Renal pelvis (tissue), 12 donors: ENCODE measurements at places on chromosomes 1 and 21.

GRCh38 chr21:29376556-29376955, 77.8 kb downstream of the BACH1 start:
- no peak for DNase-seq

GRCh38 chr1:236686815-236687160, 489 bp downstream of the ACTN2 start:
- no peak for DNase-seq

GRCh38 chr1:16221499-16221898, 9.0 kb upstream of the ARHGEF19 start:
- no peak for DNase-seq

- DNase-seq = no peak
Measured at GRCh38 chr21:42646836-42647235, 6.6 kb upstream of the PDE9A start.

- DNase-seq = no peak
Measured at GRCh38 chr1:20123722-20124455, 4.6 kb upstream of the PLA2G2D start.

GRCh38 chr1:117003223-117003875, 1.8 kb downstream of the CD101 start:
- DNase-seq = no peak
